Lower leg skin (tissue), 4 donors: ENCODE measurements at places on chromosomes 5 and 9.

DNA sequence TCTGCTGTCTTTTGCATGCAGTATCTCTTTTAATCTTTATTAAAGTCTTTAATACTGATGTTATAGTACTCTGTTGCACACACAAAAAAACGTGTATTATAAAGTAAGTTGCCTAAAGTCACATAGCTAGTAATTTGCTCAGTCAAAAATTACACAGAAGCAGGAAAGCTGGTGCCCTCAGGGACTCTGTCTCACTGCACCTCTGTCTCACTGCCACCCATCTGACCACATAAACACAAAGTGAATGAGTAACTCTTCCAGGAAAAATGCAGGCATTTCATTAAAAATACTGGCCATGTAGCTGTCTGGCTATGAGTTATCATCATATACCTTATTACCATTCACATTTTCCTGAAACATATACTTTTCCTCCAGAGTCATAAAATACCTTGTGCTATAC is 591.7 kb downstream of the CSNK1G3 start:
- no peak for DNase-seq

GRCh38 chr9:128627906-128628305 is 28.7 kb downstream of the DYNC2I2 start:
- no peak for DNase-seq

GRCh38 chr9:73239570-73240265 is 88.1 kb downstream of the ANXA1 start:
- DNase-seq = no peak

GRCh38 chr5:96080557-96080956 is 118.9 kb upstream of the ELL2 start:
- no peak for DNase-seq

GRCh38 chr9:129889941-129890717 is 54.9 kb downstream of the USP20 start:
- no peak for DNase-seq

GRCh38 chr9:8706531-8706930 is 907.0 kb upstream of the DMAC1 start:
- DNase-seq = no peak

GRCh38 chr9:125989524-125990180 is 242.5 kb downstream of the PBX3 start:
- peak; percentile 57 for DNase-seq

GRCh38 chr5:34655354-34655991 is 655 bp upstream of the RAI14 start:
- DNase-seq = peak; percentile 54

GRCh38 chr9:90836411-90837080 is 34.9 kb downstream of the SYK start:
- DNase-seq = no peak

- no peak for DNase-seq
Measured at GRCh38 chr5:5711112-5711511, 288.6 kb downstream of the ICE1 start.

GRCh38 chr9:27817747-27818146 is 244.5 kb upstream of the C9orf72 start:
- DNase-seq = no peak

- no peak for DNase-seq
Measured at GRCh38 chr5:72392326-72392733, 72.2 kb downstream of the PTCD2 start.

- no peak for DNase-seq
Measured at GRCh38 chr5:124701016-124701415, 45.4 kb downstream of the ZNF608 start.

DNA sequence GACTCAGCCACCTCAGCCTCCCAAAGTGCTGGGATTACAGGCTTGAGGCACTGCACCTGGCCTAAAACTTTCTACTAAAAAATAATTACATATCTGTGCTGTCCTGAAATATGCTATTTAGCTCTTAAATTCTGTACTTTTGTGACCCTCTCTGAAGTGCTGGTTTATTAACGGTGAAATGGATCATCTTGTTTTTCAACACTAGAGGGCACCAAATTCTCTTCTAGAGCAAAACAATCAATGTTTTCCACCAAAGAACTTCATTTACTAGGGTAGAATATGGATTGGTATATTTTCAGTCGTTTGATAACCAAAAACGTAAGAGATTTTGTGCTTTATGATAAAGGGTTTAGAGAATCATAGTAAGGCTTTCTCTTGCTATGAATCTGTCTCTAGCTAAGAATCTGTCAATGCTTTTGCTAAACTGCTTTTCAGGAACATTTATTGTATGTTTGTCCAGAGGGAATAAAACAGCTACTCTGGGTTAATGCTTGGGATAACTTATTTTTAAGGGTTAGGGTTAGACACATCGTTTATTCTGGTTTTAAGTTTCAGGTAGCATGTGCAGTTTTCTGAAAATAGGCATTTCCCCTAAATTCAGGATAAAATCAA is 63.6 kb downstream of the RNF180 start:
- no peak for DNase-seq

GRCh38 chr9:126607731-126608130 is 6.0 kb upstream of the LMX1B start:
- no peak for DNase-seq

- no peak for DNase-seq
Measured at GRCh38 chr5:167916261-167916691, 375.2 kb upstream of the WWC1 start.
